Bronchial epithelial cell (primary cell): ENCODE measurements at places on chromosomes 1 and 21. TPM values are rescaled to one million over a fixed set of nuclear protein-coding genes. Genes with fewer than 3 reads are reported as not detected.
A peak's percentile ranks its signal among the peaks of the same experiment; 100 is the strongest.

KCNJ15 gene
- total RNA-seq = 0.38 and 2.1 TPM in 2 replicates

- no peak for DNase-seq
Observed at GRCh38 chr1:88204612-88205167, 479.4 kb upstream of the PKN2 start.

- DNase-seq = no peak
Observed at GRCh38 chr1:99218999-99219398, 45.3 kb upstream of the PLPPR4 start.

BRINP3 gene
- not detected in 2 replicates for total RNA-seq

DNA sequence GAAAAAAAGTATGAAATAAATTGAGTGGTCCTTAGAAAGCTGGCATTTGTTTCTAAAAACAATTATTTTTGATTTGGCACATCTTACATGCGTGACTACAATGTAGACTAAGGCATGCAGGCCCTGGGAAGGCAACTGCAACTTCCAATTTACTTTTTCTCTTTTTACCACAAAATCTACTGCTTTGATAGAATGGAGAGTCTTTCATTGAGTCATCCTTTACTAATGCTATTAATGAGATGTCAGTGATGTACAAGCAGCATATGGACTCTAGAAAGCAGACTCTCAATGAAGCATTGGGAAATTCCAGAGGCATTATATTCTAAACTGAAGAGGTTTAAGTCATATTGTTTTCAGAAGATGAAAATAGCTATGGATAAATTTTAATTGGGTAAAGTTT lies 29.6 kb upstream of the PRRX1 start:
- DNase-seq = peak; percentile 13

GRCh38 chr1:39091845-39092645 lies 65.9 kb downstream of the NDUFS5 start:
- DNase-seq = peak; percentile 68

UBE4B gene
- 14.7 and 17.5 TPM in 2 replicates for total RNA-seq
